ENCODE measurements at places on chromosomes 7 and 10.

GRCh38 chr10:84358743-84359142 lies 30.4 kb downstream of the CCSER2 start:
- DNase-seq: no peak

DNA sequence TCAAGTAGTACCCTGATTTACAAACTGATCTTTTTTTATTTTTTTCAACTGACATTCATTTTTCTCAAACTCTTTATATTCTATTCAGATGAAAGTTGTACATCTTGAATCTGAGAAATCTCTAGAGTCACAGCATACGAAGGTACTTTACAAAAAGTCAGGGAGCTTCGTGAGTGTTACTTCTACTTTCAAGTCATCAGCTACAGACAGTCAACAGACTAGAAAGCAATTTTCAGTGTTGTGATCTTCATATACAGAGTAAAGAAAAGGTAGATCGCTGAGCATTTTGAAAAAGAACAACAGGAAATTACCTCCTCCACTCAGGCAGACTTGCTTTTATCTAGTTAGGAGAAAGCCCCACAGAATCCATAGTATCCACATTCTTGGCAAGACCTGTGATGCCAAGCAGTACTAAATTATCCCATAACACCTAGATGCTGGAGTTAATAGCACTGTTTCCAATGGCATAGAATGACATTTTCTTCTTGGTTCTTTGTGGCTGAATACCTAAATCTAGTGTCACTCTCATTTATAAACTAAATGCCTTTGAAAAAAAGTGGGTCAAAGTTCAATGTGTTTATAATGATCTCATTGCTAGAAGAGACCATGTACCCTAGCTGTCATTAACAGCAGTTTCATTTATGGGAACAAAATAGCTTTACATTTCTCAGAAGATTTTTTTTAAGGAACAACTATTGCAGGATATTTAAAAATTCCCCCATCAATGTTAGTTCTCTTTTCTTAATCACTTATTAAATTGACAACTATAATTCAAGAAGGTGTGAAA lies 12.0 kb upstream of the ZNF800 start:
- no peak for DNase-seq

- no peak for DNase-seq
Measured at GRCh38 chr7:158607563-158607962, 19.9 kb upstream of the PTPRN2 start.

- no peak for DNase-seq
Measured at GRCh38 chr7:81367326-81367931, 402.4 kb downstream of the HGF start.

DNA sequence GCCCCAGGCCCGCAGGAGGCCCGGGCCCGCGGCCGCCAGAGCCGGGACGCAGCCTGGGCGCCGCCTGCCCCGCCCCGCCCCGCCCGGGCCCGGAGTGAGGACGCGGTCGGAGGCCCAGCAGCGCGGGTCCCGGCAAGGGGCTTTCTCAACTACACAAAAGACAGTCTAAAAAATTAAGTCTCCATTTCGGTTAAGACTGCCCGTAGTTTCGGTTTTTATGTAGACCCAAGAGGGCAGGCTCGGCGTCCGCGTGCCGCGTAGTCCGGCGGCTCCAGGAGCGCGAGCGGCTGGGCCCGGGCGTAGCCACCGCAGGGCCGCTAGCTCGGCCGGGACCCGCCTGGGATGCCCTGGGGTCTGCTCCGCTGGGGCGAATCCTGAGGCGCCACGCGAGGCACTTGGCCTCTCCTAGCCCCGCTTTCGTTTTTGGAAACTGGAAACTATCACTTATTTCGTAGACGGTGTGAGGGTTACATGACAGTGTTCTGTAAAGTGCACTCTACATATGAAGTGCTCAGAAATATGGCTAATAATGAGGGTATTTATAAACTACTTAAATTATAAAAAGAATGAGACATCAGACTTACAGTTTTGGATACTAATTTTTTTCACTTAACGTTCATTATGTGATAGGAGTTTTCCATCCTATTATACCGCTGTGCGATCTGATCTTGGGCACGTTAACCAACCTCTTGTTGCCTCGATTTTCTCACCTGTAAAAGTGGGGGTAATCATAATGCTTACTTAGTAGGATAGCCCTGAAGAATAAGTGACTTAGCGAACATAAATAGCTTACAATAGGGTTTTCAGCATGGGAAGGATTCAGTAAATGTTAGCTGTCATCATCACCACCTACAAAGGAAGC lies 573 bp downstream of the BLVRA start:
- peak; percentile 37 for DNase-seq

DNA sequence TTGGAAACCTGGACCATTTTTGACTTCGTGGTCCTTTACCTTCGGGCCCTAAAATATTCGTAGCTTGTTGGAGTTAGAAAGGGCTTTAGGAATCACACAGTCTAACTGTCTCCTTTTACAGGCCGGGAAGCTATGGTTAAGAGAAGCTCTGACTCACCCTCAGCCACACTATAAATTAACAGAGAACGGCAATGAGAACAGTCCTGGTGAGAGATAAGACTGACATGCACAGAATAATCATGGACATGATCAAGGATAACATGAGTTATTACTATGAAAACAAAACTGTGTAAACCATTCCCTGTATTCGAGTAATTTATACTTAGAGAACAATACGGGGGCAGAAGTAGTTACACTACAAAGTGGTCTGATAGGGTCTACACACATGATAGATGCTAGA lies 162.5 kb upstream of the MALRD1 start:
- no peak for DNase-seq

- no peak for DNase-seq
Measured at GRCh38 chr10:117694190-117694589, 151.6 kb downstream of the EMX2 start.

- DNase-seq: no peak
Measured at GRCh38 chr7:56092789-56093531, at the start of gene PHKG1. Gene PHKG1, minus strand, starts transcription at chr7:56092952. Its CDS starts 4,011 bp downstream, at chr7:56088941.

GRCh38 chr7:114310345-114311110 lies 104.1 kb upstream of the FOXP2 start:
- DNase-seq: no peak

DNA sequence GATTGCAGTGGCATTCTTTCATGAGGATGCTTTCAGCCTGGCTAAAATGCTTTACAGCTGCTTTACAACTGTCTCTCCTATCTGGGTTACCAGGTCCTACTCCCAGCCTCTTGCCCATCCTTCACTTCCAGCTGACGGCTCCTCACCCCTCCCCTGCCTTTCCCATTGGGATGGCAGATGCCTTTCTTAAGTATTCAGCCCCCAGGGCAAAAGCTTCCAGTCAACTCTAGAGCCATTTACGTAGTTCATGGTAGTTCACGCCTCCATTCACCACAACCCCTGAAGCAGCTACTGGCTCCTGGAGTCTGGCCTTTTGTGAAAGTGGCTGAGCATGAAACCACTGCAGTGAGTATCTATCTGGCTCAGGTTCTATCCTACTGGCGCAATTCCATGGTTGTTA lies 17.2 kb upstream of the BMPER start:
- no peak for DNase-seq

- DNase-seq: no peak
Measured at GRCh38 chr10:36640626-36641025, 484.8 kb upstream of the ANKRD30A start.

- no peak for DNase-seq
Measured at GRCh38 chr10:95287281-95287680, 3.5 kb downstream of the PDLIM1 start.

GRCh38 chr7:137439829-137440825 lies 96.6 kb upstream of the PTN start:
- DNase-seq: no peak

DNA sequence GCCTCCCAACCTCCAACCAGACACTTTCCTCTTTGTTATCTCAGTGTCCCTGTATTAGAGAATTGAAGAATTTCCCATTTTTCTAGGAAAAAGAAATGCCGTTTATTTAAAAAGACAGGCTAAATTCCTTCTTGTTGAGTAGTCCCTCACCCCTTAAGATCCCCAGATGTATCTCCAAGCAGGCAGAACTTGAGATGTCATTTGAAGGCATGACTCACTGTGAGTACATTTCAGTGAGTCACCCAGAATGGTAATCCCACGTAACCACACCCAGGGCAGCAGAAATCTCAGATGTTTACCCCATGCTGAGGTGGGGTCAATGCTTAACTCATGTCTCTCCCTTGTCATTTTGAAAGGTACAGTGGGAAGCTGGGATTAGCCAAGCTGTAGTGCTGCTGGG lies 4.4 kb downstream of the ZNF655 start:
- DNase-seq: no peak

- no peak for DNase-seq
Measured at GRCh38 chr10:120022357-120022756, 129.8 kb downstream of the SEC23IP start.

DNA sequence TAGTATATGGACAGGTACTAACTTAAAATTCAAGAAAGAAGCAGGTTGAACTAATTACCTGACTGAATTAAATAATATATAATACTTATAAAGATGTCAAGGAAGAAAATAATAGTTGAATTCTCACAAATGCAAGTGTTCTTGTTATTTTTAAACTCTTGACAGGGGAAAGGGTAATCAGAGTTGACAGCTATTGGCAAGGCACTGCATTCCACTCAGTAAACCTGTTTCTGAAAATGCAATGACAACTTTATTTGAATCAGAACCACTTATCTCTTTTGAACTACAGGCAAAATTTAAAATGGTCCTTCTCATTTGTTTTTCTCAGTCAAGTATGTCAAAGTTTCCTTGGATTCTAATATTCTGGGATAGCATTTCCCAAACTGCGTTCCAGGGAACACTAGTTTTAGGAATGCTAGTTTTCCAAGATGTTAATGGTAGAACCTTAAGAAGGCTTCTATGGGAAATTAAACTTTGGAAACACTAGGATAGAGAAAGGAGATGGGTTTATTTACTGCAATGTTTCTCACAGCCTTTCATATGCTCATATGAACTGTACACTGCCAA lies 103.7 kb upstream of the LRRN3 start:
- DNase-seq: no peak

GRCh38 chr7:87505122-87505521 lies 29.6 kb upstream of the ABCB4 start:
- no peak for DNase-seq

DNA sequence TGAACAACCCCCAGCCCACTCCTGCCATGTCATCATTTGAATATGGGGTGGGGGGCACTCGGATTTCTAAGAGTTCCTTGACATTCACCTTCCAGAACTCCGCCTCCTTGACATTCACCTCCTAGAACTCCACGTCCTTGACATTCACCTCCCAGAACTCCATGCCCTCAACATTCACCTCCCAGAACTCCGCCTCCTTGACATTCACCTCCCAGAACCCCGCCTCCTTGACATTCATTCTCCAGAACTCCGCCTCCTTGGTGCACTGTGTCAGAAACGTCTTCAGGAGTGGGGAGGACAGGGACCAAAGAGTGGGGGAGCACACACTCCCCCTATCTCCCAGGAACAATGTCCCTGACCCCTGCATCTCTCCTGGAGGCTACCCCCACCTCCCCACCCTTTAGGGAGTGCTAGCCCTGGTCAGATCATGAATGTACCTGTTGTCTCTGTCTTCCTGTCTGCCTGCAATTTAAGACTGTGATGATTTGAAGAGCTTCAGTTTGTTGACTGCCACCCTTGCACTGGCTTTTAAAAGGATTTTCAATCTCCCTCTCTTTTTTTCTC lies 110.1 kb downstream of the NPTX2 start:
- no peak for DNase-seq

- DNase-seq: peak; percentile 26
Measured at GRCh38 chr10:43202657-43203447, 64.0 kb downstream of the RASGEF1A start.

- no peak for DNase-seq
Measured at GRCh38 chr10:8332730-8333111, 278.2 kb downstream of the GATA3 start.

DNA sequence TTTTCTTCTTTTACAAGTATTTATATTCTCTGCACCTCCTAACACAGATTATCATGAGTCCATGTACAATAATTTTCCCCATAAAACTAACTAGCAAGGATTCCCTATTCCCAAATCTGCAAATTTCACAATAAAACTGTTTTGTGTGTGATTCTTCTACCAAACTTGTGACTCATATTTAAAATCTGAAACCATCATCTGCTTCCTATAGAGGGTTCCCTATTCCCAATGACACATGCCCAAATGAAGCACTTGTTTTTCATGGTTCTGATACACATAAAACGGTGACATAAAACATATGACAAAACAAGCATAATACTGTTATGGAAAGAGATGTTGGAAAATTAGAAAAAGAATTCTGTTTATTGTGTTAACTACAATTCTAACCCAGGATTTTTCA lies 657.6 kb downstream of the PARD3 start:
- DNase-seq: no peak

DNA sequence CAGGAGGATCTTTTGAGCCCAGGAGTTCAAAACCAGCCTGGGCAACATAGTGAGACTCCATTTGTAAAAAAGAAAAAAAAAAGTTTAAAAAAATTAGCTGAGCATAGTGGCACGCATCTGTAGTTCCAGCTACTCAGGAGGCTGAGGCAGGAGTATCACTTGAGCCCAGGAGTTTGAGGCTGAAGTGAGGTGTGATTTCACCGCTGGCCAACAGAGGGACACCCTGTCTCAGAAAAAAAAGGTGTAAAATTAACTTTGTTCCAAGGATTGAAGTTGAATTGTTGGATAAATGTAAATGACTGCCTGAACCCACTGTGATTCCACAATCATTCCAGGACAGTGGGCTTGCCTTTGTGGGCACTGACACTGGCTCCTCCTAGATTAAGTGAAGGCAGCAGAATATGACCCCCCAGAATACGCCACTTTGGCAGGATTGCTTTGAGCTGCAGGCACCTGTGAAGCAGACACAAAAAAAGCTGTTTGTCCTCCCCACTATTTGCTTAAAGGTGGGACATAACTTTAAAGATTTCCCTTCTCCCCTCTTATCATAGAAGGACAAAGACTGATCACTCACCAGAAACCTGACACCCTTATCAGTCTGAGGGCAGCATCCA lies 57.2 kb upstream of the FOXI2 start:
- no peak for DNase-seq

GRCh38 chr10:47353351-47353750 lies 5.2 kb downstream of the RBP3 start:
- no peak for DNase-seq

DNA sequence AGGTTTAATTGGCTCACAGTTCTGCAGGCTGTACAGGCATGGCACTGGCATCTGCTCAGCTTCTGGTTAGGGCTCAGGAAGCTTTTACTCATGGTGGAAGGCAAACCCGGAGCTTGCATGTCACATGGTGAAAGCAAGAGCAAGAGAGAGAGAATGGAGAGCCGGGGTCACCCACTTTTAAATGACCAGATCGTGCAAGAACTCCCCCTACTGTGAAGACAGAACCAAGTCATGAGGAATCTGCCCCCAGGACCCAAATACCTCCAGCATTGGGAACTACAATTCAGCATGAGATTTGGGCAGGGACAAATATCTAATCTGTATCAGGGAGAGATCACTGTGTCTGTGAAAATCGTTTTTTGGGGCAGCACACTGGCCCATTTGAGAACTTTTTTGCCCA lies 110.0 kb upstream of the MYO3A start:
- no peak for DNase-seq

DNA sequence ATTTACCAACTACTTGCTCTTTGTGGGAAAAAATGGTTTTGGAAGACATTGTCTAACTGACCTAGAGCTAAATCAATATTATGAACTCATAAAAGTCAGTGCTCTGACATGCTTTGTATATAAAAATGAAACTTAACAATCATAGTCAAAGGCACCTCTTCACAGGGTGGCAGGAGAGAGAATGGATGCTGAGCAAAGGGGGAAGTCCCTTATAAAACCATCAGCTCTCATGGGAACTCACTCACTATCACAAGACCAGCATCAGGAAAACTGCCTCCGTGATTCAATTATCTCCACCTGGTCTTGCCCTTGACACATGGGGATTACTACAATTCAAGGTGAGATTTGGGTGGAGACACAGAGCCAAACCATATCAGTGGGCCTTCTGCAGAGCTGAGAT lies 417.6 kb upstream of the AUTS2 start:
- DNase-seq: no peak
